ENCODE measurements at places on chromosomes 12 and 14.

- DNase-seq: peak; percentile 93
Observed at GRCh38 chr12:52023182-52023975, 16.6 kb downstream of the TAMALIN start.

- peak; percentile 49 for DNase-seq
Observed at GRCh38 chr12:113130457-113131135, 5.0 kb downstream of the RASAL1 start.

- DNase-seq: peak; percentile 91
Observed at GRCh38 chr14:75597149-75597548, 18.7 kb downstream of the FLVCR2 start.

DNA sequence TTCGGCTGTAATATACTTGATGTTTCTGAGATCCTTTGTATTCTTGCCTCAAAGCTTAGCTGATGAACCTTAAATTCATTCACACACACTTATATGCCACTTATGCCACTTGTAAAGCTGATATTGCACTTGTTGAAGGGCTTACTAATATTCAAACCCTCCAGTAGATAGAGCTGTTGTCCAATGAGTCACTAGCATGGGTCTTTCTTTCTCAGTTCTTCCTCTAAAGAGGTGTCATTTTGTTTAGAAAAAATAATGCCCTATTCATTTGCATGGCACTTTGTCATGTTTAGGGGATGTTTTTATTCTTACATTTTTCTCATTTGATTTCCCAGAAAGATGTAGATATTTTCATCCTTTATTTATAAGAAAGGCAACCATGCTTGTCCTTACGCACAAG lies 56.4 kb downstream of the MON2 start:
- DNase-seq: peak; percentile 8

DNA sequence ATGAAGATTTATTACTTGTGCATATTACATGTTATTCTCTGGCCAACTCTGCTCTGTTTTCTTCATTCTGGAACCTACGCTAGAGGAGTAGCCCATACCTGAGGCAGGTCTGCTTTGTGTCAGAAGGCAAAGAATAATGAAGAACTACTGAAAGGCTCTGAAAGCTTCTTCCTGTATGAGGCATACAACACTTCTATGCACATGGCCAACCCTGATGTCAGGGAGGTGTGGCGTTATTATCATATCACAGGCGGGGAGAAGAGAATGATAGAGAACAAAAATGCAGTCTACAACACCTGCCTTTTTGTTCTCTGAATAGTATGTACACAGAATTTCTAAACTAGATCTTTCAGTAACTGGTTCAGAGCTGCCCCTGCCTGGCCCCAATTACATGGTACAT lies 32.5 kb upstream of the CRY1 start:
- no peak for DNase-seq

DNA sequence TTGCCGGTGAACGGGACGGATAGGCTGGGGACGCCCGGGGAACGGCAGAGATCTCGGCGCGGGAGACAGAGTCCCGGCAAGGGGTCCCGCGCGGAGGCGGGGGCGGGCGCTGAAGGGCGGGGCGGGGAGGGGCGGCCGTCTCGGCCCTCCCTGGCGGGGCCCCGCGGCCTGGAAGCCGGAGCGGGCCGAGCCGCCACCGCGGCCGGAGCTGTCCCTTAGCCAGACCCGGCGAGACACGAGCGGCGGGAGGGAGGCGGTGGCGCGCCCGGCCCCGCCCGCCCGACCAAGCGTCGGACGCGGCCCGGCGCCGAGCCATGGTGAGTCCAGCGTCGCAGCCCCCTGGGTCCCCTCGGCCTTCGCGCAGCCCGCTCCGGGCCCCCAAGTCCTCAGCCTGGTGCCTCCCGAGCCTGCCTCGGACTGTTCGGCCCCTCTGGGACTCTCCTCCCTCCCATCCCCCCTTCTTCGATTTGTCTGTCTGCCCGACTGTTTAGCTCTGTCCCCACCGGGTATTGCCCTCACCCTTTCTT lies at the start of gene ARHGEF40:
TSS of gene ARHGEF40 (plus strand) at position 222 of the 527 bp plus-strand sequence. CDS start at position 315, 93 bp downstream.
- DNase-seq: peak; percentile 85

DNA sequence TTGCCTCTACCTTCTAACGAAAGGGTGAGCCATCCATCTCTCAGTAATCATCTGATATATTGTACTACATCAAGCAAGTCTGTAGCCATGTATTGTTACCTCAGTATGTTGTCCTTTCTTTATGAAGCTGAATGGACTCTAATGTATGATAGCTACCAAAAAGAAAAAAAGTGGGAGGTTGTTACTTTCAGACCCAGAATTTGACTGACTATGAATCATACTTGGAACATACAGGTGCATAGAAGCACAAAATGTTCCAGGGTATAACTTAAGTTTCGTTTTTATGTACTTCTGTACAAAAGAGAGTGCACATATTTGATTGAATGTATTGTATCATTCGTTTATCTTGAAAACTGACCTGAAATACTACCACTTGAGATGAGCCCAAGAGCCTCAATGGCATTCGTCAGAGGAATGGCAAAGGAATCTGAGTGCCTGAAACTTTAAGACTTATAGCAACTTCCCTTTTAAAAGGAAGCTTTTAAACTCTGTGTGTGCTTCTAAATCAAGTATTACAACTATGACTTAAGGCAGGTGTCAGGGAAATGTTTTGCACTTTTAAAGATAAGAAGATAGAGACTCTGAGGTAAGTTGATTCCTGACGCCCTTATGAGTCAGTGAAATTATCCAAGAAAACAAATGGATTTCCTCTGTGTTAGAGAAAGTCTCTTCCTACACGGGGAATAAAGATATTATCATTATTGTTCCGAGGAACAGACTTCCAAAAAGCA lies 951.5 kb downstream of the GALC start:
- DNase-seq: no peak

DNA sequence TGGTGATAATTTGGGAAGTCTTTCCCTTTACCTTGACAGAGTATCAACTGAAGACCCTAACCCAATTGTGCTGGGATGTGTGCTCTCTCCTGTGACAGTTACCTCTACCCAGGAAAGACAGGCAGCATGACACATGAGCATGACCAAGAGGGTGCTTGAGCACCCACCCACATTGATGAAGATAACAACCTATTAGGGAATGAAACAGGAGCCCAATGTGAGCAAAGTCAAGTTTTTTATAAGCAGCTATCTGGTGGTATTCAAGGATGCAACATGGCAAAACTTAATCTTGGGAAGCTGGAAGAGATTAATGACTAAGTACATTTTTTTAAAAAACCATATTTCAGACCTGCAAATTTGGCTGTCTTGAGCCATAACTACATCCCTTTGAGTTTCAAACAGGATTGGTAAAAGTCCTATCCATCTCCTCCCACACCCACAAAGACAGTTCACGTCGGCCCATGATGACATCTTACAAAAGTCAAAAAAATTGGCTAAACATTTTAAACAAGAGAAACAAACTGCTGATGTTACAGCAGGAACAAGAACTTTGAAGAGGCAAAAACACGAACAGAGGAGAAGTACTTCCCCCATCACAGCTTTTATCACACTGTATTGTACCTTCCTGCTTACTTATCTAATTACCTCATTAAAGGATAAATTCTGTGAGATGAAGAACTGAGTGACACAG lies 60.3 kb downstream of the MED13L start:
- DNase-seq: peak; percentile 26

DNA sequence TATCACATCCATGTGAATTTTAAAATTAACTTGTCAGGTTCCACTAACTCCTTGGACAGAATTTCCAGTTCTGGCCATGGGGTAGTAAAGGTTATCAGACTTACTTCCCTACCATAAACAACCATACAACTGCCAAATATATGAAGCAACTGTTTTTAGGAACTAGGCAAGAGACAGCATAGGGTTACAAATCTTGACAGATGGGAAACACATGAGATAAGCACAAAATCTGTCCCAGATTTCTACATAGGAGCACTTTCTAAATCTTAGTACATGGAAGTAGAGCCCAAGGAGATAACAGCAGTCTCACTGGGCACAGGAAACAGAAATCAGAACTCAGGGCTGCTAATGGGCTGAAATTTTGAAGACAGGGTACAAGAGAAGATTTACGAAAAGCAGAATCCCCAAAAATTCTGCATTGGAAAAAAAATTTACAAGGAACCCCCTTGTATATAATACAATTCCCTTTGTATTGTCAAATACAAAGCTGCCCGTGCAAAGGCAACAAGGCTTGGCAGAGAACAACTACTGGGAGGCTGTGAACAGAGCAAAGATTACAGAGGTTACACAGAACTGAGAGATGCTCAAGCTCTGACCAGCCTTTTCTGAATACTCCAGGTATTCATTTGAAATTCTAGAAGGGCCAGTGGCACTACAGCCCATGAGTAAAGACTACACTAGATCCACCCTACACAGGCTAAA lies 43.2 kb downstream of the GALNT4 start:
- peak; percentile 13 for DNase-seq

GRCh38 chr14:43155924-43156323 lies 1351.2 kb downstream of the FSCB start:
- DNase-seq: no peak

GRCh38 chr14:54653712-54654469 lies 87.0 kb downstream of the SAMD4A start:
- DNase-seq: peak; percentile 47

DNA sequence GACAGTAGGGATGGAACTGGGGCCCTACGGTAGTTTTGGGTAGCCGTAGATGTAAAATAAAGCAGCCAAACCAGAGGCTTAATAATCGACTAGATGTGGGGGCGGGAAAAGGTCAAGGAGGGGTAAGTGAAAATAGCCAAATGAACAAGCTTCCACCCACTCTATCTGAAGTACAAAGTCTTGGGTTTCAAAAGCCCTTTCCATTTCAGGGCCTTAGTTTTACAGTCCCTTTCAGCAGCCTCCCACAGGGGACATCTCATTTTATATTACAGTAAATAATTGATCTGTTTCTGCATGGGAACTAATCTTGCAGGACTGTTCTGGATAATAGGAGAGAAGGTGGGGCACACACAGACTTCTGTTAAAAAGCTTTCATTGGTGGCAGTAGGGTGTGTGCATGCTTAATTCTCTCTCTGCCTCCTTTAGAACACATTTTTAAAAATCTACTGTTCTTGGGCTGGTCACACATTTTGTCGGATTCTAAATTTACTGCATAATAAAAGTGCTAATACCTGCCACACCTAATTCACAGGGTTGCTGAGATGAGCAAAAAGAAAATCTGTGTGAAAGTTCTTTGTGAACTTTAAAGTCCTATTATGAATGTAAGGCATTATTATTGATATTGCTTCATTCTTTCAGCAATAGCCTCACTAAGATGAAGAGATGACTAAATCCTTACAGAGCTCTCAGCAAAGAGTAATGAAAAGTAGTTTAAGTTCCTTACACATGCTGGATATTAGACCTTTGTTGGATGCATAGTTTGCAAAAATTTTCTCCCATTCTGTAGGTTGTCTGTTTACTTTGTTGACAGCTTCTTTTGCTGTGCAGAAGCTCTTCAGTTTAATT lies 104.6 kb downstream of the ITPR2 start:
- DNase-seq: no peak

- no peak for DNase-seq
Observed at GRCh38 chr12:129720618-129721017, 183.2 kb downstream of the TMEM132D start.

DNA sequence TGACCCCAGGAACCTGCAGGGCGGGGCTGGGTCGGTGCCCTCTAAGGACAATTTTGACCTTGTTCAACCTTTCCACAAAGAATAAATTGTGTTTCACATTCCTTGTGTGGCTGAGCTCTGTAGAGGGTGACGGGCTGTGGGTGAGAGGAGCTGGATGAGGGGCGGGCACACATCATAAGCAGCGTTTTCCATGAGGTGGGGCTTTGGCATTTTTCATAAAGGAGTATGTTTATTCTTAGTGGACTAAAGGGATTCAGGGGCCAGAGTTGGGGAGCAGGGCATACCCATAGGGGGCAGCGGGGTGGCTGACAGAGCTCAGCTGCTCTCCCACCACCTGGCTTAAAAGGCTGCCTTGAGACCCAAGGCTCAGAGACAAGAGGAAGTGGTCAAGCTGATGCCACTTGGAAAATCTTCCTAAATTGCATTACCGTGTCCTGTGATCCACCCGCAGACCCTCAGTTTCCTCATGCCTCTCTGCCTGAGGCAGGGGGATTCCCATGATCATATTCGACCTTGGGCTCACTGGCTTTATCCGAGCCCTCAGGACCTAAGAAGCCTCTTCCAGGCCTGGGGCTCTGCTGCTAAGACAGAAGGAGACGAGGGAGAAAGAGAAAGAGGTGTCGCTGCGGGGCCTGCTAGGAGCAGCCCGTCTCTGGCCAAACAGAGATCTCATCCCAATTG lies 11.4 kb downstream of the MMP14 start:
- DNase-seq: peak; percentile 87

DNA sequence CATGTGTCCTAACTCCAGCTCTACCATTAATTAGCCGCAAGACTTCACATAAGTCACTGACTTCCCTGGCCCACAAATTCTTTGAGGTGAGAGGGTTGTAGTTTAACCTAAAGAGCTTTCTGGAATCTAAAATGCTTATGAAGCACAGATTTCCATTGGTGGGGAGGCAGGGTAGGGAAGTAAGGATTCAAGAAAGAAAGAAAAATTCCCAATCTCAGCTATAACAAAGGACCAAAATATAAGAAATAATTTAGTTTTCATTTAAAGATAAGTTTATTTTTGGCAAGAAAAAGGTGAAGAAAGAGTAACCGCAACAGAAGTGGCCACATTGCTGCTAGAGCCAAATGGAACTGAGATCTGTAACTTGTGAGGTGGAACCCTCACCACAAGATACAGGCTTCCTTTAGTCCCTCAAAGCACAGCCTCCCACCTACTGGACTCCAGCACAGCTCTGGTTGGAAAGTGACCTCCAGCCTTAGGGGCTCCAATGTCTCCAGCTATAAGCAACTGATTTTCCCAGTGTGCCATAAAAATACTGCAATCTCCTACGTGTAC lies 23.6 kb downstream of the DAD1 start:
- no peak for DNase-seq

DNA sequence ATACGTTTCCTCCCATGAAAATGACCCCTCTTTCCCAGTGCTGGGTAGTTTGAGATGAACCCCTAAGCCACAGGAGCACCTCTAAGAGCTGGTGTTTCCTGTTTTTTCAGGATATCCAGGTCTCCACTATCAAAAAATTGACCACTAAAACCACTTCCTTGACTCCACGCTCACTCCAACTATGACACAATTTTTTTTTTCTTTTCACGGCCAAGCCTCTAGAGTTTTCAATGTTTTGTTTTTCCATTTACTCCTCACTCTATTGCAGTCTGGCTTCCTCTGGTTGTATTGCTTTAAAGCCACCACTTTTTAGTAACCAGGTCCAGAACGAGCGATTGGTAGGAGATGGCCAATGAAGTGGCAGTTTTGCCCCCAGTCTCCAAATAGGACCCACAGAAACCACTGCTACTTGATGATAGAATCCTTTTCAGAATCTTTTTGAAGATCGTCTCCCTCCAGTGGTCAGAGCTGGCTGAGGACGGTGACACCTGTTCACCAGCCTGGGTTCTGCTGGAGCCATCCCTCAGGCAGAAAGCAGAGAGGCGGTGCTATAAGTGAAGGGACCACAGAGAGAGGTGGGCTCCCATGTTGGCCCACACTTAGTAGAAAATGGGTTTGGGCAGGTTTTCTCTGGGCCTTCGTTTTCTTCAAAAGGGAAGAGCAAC lies 454.4 kb downstream of the VRK1 start:
- no peak for DNase-seq

GRCh38 chr14:35877276-35877675 lies 51.1 kb downstream of the BRMS1L start:
- no peak for DNase-seq
